RPMI7951 (cell line): ENCODE measurements at places on chromosomes 5 and 9.

- peak; percentile 9 for DNase-seq
Measured at GRCh38 chr9:95777136-95777535, 98.4 kb upstream of the ERCC6L2 start.

DNA sequence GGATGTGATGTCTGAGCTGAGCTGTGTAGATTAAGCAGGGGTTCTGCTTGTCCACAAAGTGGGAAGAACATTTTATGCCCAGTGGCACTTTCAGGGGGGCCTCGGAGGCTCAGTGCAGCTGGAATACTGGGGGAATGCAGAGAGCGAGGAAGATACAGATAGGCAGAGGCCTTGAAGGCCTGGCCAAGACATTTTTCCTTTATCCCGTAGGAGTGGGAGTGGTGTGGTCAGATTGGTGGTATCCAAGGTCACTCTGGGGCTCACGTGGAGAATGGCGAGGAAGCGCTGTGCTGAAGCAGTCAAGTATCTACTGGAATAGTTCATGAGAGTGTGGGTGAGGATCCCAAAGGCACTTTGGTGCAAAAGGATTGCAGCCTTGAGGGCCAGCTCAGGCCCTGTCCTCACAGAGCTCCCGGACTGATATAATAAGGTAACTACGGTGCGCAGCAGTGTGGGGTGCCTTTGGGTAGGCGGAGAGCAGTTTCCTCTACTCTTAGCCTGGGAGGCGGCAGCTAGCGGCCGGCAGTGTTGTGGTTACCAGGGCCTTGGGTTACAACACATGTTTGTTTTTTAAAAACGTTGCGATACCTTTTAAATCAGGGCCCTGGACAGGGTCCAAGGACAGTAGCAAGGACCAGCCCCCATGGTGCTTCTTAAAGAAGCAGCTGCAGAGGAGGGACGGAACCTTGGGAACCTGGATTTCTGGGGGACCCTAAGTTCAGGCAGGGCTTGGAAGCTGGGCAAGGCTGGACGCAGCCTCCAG, 10.8 kb upstream of the CCDC69 start:
- peak; percentile 76 for DNase-seq

GRCh38 chr5:34552686-34553085, 103.4 kb upstream of the RAI14 start:
- DNase-seq, result no peak

GRCh38 chr9:123407217-123407851, 51.3 kb downstream of the CRB2 start:
- DNase-seq, result no peak

DNA sequence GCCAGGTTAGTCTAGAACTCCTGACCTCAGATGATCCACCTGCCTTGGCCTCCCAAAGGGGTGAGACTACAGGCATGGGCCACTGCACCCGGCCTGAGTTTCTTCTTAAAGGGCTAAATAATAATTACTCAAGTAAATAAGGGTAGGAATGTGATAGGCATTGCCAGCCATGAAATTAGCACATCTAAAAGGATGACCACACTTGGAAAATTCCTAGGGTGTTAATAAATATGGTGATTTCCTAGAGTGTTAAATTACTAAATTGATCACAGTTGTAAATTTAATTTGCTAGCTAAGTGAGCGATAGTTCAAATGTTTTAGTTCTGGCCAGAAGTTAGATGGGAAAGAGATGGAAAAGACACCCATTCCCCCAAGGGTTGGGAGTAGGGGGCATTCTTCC, 53.4 kb downstream of the UBAP1 start:
- no peak for DNase-seq

- DNase-seq, result no peak
Measured at GRCh38 chr5:173530547-173530946, 85.9 kb downstream of the BOD1 start.

DNA sequence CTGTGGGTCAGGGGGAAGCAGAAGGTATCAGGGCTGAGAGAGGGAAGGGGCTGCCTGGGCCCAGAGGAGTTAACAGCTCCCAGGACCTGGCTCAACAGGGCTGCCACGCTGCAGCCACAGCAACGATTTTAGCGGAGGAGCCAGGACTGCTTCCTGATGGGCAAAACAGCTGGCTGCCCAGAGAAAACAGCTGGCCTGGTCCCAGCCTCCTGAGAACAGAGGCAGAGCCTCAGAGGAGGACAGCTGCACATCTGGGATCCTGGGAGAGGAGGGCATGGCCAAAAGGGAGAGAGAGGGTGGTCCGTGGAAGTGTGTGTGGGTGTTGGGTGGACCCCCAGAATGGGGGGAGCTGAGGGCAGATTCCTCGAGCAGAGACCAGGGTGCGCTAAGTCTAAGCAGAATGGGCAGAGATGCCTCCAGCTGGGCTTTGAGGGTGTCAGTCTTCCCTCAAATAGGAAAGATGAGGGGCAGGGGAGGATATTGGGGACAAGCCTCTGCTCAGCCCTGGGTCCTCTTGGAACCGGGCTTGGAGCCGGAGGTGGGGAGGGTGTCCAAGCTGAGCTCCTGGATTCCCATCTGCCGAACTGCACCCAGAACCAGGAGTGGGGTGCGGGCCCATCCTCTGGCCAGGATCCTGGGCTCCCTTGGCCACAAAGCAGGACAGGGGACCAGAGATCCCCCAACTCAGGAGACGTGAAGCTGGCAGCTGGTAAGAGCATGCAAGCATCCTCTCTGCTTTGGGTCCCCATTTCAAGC, 9.1 kb upstream of the CERCAM start:
- no peak for DNase-seq

GRCh38 chr9:23556459-23556858, 269.6 kb downstream of the ELAVL2 start:
- DNase-seq, result peak; percentile 7

DNA sequence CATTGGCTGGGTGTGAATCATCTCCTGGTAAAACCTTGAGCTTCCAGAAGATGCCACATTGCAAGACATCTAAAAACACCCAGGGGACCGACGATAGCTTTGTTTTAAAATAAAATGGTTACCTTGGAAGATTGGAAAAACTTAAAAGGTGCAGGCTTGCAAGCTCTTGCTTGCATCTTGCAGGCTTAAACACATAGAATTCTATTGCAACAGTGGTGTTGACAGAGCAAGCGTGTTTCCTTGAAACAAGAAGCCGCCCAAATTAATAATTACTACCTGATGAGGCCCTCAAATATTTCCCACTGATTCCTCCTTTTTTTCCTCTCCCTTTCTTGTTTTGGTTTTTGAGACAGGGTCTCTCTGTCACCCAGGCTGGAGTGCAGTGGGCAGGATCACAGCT, 137.1 kb upstream of the BASP1 start:
- no peak for DNase-seq

GRCh38 chr5:160921-161802, 30.1 kb upstream of the LRRC14B start:
- DNase-seq, result no peak

GRCh38 chr5:145495741-145496140, 339.4 kb downstream of the PRELID2 start:
- peak; percentile 60 for DNase-seq

- no peak for DNase-seq
Measured at GRCh38 chr5:94395468-94395867, 222.9 kb downstream of the KIAA0825 start.

DNA sequence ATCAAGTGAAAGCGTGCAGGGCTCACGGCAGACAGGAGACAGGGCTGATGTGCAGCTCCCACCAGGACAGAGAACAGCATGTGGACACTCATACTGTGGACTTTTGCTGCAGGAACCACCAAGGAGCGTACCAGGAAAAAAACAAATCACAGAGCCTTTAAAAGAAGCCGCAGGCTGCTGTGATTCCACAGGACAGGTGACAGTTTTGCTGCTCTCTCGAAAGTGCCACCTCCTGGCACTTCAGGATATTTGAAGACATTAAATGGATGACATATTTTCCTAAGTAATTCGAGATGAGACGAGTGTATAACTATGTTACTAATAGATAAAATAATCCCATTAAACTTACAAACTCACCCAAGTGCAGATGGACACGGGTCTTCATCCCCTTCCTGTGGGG, 29.3 kb downstream of the ZDHHC11 start:
- no peak for DNase-seq

DNA sequence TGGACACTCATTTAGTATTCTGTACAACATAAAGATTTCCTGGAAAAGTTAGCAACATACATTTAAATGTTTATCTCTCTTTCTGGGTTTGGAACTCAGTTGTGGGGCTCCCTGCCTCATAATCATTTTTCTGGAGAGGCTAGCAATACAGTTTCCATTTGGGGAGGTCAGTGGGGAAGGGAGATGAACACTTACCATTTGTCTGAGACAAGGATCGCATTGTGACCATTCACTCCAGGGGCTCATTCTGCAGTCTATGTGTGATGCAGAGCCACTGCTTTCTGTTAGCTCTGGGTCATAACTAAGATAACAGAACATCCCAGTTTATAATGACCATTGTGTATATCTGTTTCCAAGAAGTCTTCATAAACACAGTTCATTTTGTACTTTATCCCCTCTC, 22.4 kb downstream of the C9 start:
- no peak for DNase-seq

DNA sequence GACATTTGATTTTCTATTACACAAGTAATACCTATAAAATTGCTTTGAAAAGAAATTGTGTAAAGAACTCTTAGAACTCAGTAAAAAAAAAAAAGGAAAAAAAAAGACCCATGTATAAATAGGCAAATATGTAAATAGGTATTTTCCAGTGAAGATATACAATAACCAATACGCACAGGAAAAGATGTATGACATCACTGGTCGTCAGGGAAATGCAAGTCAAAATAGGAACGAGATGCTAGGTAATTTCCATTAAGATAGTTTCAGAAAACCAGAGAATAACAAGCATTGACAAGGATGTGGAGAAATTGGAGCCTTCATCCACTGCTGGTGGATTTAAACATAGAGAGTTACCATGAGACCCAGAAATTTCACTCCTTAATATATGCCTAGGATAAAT, 708.8 kb downstream of the MTRR start:
- no peak for DNase-seq

- DNase-seq, result no peak
Measured at GRCh38 chr9:71624728-71625127, 143.6 kb downstream of the CEMIP2 start.

DNA sequence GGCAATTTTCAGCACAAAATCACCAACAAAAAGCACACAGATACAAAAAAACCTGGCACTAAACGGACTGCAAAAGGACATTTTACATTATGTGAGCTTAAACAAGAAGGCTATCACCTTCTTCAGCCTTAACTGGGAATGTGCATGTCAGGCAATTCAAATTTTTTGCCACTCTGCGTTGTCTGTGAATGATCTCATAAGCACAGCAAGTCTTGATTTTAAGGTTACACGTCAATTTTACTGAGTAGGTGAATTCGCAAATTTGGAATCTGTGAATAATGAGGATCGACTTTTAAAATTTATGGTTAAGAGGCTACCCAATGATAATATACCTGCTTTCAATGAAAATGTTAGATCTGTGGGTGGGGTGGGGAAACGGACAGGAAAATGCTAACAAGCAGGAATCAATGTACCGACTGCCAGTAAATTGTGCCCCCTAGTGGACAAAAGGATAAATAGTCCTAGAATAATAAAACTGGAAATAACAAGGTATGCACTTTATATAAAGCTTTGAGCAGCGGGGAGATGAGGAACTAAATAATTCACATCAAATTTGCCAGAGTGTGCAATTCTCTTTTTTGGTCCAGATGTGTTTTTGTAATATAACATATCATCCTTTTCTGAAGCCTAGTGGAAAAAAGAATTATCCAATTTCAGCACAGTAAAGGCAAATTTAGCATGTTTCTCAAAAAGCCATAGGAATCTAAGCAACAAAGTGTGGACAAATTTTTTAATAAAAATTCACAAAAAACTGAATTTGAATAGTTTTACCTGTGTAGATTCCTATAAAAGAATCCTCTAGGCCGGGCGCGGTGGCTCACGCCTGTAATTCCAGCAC, 20.5 kb downstream of the EQTN start:
- DNase-seq, result peak; percentile 43
